ENCODE measurements at places on chromosomes 12 and 14.

DNA sequence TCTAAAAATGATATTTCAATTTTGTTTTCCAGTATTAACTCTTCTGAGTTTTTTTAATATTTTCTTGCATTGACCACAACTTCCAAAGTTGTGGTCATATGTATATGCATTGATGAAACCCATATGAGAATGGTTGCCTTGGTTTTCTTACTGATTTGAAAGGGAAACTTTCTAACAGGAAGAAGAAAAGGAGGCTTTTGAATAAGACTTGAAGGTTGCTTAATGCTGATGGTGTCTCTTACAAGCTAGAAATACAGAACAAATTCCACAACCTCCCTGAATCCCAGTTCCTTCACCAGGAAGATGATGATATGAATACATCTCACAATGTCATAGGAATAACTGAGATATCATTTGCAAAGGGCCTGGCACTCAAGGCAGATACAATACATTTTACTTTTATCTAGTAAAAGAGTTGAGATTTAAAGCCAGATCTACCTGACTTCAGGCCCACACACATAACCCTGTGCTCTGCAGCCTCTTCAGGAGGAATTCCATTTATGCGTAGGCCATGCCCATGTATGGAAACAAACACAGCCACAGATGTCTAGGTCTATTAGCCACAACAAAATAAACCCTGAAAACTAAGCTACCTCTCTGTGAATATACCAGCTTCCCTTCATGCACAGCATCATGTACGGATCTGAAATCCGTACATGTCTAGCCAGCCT lies 165.4 kb upstream of the PLEKHG7 start:
- no peak for DNase-seq

GRCh38 chr12:152440-152839 lies 61.5 kb downstream of the SLC6A12 start:
- no peak for DNase-seq

DNA sequence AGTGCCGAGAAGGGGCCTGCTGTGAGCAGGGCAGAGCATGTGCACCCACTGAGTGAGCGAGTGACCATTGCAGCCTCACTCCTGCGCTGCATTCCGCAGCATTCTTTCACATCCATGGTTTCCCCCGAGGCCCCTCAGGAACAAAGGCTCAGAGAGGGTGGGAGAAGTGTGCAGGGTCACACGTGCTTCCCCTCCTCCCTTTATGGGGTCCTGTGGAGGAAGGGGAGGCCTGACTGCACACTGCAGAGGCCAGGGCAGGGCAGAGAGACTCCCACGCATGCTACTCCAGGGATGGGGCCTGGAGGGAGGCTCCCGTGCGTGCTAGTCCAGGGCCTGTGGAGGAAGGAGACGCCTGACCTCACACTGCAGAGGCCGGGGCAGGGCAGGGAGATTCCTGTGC lies 63.2 kb downstream of the DIO3 start:
- DNase-seq: no peak

GRCh38 chr14:93343266-93343665 lies 3.7 kb upstream of the COX8C start:
- DNase-seq: no peak

GRCh38 chr14:100384277-100384676 lies 61.1 kb downstream of the SLC25A47 start:
- DNase-seq: no peak
